ENCODE measurements at places on chromosomes 6 and 20.

DNA sequence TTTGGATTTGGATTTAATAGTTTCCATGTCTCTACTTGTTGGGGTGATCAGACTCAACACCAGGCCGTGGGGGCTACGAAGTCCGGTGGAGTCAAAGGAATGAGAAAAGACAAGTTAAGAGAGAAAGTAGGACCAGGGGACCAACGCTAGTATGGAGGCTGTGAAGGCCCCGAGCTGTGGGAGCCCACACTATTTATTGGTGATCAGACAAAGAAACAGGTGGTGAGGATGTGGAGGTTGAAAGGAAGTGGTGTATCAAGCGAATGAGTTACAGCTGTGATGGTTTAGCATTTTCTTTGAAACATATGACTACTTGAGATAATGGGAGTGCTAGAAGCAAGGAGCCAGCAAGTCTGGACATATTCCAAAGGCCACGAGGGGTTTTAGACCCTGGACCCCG is 62.4 kb downstream of the AKAP7 start:
- DNase-seq, result no peak

GRCh38 chr6:10690651-10691445 is 3.6 kb downstream of the C6orf52 start:
- no peak for DNase-seq

- no peak for DNase-seq
Measured at GRCh38 chr20:36408219-36408618, 102.1 kb downstream of the DLGAP4 start.

DNA sequence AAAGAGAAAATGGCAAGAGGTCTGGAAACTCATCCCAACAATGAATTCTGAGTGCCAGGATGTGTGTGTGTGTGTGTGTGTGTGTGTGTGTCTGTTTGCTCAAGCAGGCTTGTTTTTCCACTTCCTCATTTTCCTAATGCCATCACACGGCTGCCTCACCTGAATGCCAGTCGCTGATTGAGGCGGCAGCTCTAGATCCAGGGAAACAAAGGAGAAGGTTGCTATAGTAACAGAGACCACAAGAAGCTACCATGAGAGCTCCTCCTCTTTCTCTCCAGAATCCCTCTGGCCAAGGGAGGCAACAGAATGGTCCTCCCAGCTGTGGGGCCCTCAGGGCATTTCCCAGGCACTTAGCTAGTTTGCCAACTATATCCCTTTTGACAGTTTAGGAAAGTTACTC is 241.1 kb upstream of the TSHZ2 start:
- no peak for DNase-seq

GRCh38 chr6:75691012-75691411 is 58.0 kb upstream of the MYO6 start:
- no peak for DNase-seq
